ENCODE measurements at places on chromosomes 12 and 14.

GRCh38 chr14:94054401-94054800 lies 26.6 kb downstream of the DDX24 start:
- no peak for DNase-seq

GRCh38 chr12:14373217-14373616 lies 7.7 kb downstream of the ATF7IP start:
- no peak for DNase-seq

GRCh38 chr14:42316693-42317092 lies 710.0 kb downstream of the LRFN5 start:
- DNase-seq = no peak

GRCh38 chr14:51993285-51993920 lies 4.1 kb downstream of the RTRAF start:
- DNase-seq = no peak

GRCh38 chr14:96280104-96280503 lies 24.1 kb downstream of the BDKRB1 start:
- DNase-seq = no peak

DNA sequence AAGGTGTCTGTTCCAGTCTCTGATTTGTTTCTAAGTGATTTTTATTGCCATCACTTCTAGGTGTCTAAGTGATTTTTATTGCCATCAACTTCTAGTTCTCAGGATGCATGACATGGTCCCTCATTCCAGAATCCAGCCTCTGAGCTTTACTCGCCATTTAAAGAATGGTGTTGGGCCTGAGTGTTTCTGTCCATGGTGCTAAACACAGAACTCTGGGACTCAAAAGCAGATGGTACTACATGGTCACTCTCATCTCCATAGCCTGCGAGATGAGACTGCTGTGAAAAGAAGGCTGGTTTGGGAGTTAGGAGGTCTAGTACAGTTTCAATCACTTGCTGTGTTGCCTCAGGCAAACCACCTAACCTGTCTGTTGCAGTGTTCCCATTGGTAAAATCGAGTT lies 276.6 kb downstream of the NRXN3 start:
- DNase-seq = no peak

GRCh38 chr14:22648506-22648905 lies 4.4 kb upstream of the OR6J1 start:
- DNase-seq = no peak

DNA sequence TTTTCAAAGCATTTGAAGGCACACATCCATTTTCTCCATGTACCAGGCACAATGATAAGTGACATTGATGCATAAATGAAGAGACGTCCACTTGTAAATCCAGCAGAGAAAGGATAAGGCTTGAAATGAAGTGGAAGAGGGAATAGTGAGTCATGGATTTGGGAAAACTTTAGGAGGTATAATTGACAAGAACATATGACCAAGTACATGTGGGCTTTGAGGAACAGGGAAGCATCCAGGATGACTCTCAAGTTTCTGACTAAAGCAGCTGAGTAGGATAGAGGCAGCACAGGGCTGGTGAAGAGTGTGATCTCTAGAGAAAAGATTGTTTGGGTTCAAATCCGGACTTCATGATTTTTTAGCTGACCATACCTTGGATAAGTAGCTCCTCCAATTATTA lies 43.6 kb upstream of the SYT1 start:
- DNase-seq = no peak

DNA sequence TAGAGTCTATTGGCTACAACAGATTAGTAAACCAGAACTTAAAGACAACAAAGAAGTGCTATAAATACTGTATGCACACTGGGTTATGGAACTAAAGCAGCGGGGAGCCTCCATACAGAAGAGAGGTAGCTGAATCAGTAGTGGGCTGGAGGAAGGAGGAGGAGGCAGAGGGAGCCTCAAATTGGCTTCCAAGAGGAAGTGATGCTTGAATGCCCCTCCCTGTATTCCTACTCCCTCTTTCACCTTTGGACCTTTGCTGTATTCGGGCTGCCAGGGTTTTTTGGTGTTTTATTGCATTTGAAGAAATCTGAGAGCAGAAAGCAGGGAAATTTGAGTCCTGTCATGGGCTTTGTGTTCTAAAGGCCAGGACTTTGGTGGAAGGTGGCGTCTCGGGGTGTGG lies 104.0 kb upstream of the PTPRB start:
- no peak for DNase-seq

GRCh38 chr12:66195242-66195641 lies 6.2 kb downstream of the IRAK3 start:
- no peak for DNase-seq

DNA sequence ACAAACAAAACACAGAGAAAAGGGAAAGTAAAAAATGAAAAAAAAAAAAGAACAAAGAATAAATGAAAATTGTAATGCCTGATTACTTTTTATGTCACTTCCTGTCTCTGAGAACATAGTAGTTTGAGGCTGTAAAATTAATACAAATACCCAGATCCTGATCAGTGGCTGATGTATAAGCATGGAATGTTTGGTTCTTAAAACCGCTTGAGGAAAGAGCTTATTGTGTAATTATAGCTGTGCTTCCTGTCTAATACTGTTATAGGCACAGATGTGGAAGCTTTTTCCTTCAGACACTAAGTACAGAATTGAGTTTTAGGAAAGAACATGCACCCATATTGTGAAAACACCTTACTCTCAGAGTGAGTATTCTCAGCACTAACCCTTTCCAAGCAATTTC lies 86.9 kb downstream of the AVPR1A start:
- no peak for DNase-seq
